GM04504 (cell line): ENCODE measurements at places on chromosomes 5 and 9.
A peak's percentile ranks its signal among the peaks of the same experiment; 100 is the strongest.

- no peak for DNase-seq
Measured at GRCh38 chr5:7117961-7118360, 278.0 kb upstream of the ADCY2 start.

- DNase-seq: no peak
Measured at GRCh38 chr9:108093773-108094675, 604.5 kb upstream of the KLF4 start.

DNA sequence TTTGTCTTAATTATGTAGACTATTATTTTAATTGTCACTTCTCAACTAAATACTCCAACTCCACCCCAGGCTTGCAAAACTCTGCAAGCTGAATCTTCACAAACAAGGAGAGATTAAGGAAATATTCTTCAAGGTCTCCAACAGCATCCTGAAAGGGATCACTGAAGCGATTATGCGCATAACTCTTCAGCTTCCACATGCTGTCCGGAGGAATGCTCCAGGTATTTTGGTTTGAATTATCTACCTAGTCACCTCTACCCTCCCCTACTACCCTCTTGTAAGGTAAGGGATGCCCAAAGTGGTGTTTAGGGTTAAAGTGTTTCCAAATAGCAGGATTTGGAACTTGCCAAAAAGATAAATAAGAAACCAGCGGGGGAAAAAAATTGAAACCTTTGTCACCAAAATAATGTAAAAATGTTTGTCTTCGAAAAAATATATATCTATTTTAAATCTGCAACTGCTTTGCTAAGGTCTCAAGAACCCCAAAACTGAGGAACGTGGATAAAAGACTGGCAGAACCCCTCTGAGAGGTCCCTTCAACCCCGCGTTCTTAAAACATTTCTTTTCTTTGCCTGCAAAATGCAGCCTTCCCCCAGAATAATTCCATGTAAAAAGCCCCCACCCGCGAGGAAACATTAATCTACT is 11.6 kb downstream of the PTCH1 start:
- no peak for DNase-seq

- no peak for DNase-seq
Measured at GRCh38 chr5:112230606-112231005, 188.5 kb downstream of the EPB41L4A start.

GRCh38 chr5:151086192-151086869 is 5.5 kb upstream of the TNIP1 start:
- DNase-seq: no peak

- no peak for DNase-seq
Measured at GRCh38 chr9:18492612-18493011, 18.7 kb downstream of the ADAMTSL1 start.

- no peak for DNase-seq
Measured at GRCh38 chr9:105833271-105833975, 139.1 kb downstream of the TMEM38B start.

GRCh38 chr5:6818594-6819511 is 105.6 kb downstream of the TENT4A start:
- DNase-seq: no peak

- peak; percentile 15 for DNase-seq
Measured at GRCh38 chr9:82022121-82022520, 33.5 kb downstream of the SPATA31D1 start.

GRCh38 chr5:125275725-125276090 is 529.3 kb upstream of the ZNF608 start:
- DNase-seq: no peak

GRCh38 chr5:111672099-111672498 is 84.9 kb downstream of the NREP start:
- no peak for DNase-seq

GRCh38 chr9:133352635-133353340 is 3.5 kb downstream of the SURF1 start:
- DNase-seq: no peak

DNA sequence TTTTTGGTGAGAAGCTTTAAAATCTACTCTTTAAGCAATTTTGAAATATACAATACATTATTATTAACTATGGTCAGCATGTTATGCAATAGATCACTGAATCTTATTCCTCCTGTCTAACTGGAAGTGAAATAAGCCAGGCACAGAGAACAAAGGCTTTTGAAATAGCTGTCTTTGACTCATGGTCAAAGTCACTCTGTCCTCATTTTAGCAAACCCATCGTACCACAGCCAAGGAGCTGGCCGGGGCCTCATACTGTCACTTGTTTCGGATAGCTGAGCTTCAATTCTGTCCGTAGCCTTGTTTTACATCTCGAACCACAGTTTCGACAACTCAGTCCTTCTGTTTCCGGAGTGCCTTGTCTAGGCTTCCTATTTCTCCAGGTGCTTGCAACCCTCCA is 19.2 kb downstream of the ADCY2 start:
- no peak for DNase-seq

DNA sequence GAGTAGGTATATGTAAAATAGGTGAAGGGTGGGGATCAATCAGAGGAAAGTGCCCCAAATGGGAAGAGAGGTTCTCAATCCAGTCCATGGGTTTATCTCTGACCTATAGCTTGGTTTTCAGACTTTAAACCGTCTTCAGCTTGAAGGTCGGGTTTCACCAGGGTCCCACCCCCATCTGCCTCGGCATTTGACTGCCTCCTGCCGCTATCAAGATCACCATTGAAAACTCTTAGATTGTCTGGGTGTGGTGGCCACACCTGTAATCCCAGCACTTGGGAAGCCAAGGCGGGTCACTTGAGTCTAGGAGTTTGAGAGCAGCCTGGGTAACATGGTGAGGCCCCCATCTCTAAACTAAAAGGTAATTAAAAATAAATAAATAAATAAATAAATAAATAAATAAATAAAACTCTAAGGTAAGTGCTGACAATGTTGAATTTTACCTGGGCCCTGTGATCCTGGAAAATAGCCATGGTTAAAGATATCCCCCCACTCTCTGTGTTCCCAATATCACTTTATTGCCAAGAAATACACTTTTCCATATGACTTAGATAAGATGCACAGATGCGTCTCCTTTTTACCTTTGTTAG is 48.8 kb downstream of the TARS1 start:
- DNase-seq: no peak

- DNase-seq: no peak
Measured at GRCh38 chr9:4700091-4700490, 20.7 kb downstream of the CDC37L1 start.

DNA sequence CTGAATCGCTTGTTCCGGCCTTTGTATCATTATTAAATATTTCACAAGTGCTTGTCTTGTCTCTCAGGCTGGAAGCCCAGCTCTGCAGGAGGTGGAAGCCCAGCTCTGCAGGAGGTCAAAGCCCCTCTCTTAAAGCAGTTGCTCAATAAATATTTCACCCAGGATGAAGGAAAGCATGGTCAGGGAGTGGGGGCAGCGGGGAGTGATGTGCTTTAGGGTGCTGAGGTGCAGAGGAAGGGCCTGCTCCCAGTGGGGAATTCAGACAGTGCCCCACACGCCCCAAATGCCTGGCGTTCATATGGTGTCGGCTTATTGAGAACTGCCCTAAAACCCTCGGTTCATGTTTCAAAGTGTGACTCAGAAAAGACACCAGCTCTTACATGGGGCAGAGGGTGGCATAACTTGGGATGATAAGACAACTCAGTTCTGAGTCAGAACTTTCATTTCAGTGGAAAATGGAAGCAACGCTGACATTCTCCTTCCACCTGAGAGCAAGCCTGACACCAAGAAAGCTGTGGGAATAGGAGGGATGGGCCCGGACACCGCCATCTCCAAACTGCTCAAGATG is 114.3 kb upstream of the DAP start:
- no peak for DNase-seq

DNA sequence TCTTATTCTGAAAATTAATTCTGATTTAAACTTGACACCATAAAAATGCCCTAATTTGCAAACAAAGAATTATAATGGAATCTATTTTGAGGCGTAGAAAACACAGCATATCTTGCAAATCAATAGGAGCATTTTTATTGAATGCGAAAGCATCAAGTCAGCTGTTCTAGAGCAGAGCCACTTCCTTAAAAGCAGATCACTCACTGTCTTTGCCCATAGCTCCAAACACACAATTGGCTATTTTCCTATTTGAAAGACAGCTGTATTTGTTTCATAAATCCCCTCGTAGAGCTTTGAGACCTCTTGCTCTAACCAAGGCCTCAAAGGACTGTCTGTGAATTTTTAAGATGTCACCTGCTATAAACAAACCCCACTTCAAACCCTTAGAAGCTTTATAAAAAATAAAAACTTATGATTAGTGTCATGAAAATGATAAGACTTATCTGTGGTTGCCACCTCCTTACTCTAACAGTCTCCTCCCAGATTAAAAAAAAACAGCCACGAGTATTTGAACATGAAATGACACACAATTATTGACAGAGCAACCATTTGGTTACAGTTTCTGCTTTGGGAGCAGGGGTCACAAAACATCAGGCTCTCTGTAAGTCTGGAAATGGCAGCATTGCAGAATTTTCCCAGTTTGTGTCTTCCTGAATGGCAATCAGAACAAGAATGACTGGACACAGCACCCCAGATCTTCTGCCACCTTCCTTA is 75.6 kb upstream of the RASEF start:
- no peak for DNase-seq

- DNase-seq: no peak
Measured at GRCh38 chr9:91746904-91747303, 203.1 kb downstream of the ROR2 start.

DNA sequence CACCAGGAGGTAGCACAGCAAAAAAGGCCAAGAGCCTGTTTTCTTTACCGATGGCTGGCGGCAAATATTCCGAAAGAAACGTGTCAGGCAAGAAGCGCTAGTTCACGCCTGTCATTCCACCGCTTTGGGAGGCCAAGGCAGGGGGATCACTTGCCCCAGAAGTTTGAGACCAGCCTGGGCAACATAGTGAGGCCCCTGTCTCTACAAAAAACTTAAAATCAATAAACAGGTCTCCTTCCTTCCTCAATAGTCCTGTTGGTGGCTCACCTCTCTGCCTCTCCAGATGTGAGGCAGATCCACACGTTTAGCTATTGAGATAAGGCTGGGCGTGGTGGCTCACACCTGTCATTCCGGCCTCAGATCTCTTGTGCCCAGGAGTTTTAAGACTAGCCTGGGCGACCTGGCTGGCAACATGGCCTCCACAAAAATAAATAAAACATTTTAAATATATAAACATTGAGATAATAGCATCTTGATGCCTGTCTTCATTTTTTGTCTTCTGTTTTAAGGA is 1.3 kb upstream of the TMEM250 start:
- DNase-seq: no peak

GRCh38 chr9:99303177-99303576 is 81.1 kb downstream of the SEC61B start:
- no peak for DNase-seq

DNA sequence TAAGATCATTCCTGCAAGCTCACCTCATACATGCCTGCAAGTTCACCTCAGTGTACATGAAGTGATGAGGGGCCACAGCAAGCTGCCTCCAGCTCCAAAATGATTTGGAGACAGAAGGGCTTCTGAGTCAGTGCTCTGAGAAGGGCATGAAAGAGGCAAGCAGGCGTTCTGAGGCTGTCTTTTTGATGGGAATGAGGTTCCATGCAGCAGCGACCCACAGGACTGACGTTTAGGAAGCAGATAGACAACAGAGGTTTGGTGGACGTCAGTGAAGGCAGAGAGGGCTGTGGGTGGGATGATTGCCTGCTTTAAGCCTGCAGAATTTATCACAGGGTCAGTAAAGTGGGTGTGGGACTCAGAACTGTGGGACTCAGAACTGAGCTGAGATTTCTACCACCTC is 8.9 kb upstream of the SMIM32 start:
- DNase-seq: no peak

- peak; percentile 52 for DNase-seq
Measured at GRCh38 chr5:149618581-149619248, 37.4 kb downstream of the ARHGEF37 start.

DNA sequence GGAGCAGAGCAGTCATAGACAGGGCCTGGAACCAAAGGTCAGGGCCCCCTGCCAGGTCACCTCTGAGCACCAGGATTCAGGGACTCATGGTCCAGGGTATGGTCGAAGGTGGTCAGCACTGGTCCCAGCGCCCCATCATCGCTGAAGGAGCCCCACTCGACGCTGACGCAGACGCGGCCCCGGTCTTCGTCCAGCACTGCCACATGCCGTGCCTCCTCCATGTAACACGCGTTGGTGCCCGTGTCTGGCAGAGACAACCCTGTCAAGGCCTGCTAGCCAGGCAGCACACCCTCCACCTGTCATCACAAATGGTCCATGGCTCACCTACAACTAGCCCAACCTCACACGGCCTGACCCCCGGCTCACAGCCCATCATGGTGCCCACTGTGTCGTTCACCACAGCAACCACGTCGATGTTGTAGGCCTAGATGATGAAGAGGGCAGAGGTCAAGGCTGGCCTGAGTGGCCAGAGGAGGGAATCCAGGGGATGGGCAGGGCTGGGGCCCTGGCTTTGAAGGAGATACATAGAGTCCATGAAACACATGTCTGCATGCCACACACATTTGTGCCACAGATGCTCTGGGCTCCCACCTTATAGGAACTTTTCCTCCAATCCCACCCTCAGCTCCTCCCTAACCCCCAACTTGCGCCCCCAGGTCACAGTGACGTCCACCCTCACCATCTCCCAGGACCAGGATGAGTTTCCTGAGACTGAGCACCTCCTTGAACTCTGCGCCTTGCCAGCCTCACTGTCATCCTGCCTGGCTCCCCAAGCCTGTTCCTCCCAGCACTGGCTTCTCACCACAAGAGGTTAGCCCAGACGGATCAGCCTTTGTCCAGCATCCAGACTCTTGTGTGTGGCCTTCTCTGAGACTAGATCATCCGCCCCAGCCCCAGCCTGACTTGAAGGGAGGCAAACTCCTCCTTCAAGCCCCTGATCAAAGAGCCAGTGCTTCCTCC is 9.5 kb downstream of the HK3 start:
- no peak for DNase-seq

DNA sequence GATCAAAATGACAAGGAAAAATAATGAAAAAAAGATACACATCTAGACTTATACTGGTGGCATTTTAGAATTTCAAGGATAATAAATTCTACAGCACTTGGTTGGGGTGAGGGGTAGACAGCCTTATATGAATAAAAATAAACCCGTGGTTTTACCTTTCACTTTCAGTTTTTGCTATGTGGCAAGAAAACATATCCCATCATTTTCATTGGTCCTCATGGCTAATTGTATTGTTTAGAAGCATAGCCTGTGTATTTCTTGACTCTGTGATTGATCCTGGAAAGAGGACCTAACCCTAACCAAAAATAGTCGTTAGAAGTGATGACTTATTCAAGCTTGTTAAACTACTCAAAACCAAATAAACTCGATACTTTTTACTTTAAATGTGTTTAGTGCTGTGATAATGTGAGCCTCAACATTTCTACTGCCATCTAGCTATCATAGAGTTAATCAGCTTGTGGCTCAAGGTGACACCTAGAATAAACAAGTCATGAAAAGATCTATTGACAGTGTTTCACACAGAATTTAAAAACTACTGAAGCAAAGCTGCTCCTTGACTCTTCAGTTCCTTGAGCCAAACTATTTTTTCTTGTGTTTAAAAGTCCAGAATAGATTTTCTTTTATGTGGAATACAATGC is 153.3 kb upstream of the IZUMO3 start:
- DNase-seq: no peak
